ENCODE measurements at places on chromosomes 2 and 18.

DNA sequence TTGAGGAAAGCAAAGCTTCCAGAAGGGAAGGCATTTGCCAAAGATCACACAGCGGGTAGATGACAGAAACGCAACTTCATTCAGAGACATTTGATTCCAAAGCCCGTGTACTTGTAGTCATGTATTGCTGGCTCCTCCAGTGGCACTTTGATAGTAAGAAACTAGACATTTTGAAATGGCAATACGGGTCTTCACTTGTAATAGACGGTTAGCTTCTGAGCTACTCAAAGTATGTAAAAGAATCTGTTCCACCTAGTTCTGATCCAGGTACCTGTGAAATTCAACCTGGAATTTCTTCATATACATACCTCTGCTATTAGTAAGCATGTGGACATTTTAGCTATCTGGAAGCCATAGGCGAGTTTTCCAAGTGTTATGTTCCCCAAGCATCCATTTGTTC, 1.7 kb upstream of the MYOM1 start:
- no peak for DNase-seq

GRCh38 chr2:30417253-30417652, 29.8 kb upstream of the LCLAT1 start:
- DNase-seq: no peak

- no peak for DNase-seq
Observed at GRCh38 chr18:55489034-55489986, 98.7 kb downstream of the TCF4 start.

DNA sequence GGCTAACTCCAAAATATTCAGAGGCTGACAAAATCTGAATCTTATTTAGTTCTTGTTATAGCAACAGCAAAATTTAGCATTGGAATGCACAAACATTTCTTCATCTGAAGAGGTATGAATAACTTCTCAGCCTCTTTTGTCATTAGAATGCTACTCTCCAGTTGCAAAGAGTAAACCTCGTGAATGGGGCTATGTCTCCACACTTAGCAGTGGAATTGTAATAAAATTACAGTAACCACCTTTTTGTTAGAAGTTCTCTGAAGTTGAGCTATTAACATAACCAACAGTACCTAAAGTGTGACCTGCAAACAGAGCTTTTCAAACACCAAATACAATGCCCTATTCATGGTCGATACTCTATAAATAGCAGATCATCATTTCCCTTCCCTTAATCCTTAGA, 50.2 kb upstream of the GALNT3 start:
- DNase-seq: no peak

DNA sequence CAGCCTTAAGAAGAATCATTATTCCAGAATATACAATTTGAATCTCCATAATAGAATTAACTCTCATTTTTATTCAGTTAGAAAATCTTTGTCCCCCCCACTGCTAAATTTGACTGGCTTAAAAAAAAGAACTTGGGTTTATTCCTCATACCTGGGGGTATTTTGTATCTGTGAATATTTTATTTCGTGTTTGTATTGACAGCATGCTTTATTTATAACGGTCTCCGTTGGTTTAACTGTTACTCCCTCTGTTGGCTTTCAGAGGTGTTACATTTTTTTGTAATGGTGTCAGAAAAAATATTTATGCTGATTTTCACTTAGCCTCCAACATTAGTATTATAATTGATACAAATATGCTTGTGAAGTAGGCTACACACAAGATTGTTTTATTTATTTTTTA, 109.1 kb downstream of the HAUS1 start:
- peak; percentile 41 for DNase-seq

DNA sequence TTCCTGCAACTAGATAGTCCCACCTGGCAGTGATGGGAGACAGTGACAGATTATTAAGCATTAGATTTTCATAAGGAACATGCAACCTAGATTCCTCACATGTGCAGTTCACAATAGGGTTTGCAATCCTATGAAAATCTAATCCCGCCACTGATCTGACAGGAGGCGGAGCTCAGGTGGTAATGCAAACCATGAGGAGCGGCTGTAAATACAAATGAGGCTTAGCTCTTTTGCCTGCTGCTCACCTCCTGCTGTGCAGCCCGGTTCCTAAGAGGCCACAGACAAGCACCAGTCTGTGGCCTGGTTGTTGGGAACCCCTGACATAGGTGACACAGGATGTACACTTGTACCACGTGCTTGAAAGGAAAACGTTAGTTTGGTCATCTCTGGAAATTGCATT, 41.6 kb downstream of the CDH19 start:
- DNase-seq: no peak

Measured in CD4-positive, alpha-beta memory T cell (primary cell).